Vagina (tissue), 2 donors: ENCODE measurements at places on chromosomes 13 and 19.

GRCh38 chr13:99214232-99214631 lies 13.6 kb downstream of the UBAC2 start:
- no peak for DNase-seq

DNA sequence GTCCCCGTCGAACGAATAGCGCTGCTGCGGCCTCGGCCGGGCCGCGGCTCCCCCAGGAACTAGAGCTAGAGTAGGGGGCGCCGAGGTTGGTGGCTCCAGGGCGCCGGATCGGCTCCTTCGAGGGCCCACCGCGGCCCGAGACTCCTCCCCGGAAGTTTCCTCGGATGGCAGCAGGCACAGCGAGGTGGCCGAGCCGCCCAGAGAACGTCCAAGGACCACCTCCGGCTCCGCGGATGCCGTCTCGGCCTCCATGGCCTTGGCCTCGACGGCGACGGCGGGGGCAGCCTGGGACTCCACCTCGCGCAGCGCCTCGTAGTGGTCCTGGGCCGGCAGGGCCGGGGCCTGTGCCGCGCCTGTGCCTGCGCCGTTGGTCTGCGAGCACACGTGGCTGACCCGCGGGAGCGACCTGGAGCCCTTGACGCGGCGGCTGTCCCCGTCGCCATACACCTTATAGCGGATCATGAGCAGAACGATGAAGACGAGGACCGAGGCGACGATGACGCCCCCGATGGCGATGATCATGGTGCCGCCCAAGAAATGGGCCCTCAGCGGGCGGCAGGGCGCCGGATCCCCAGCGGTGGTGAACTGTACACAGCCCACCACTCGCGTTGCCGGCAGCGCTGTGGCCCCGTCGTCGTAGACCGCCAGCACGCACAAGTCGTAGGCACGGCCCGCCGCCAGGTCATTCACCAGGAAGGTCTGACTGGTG lies 11.8 kb downstream of the IFNL1 start:
- DNase-seq: no peak

DNA sequence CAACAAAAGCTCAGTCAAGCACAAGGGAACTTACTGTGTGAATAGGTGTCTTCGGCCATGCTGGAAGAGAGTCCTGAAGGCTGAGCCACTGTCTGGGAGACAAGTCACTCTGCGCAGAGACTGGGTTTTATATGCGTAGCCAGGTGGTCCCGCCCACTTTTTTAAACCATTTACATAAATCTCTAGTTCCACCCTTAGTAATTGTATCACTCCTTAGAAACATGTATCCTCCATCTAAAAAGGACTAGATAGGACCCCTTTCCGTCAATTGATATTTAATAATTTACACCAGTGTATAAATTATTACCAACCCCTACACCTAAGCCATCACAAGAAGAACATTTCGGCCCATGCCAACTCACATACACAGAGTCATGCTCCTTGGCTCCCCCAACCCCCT lies at the start of gene DUXA:
Gene DUXA, minus strand, starts transcription at position 101 of the 400 bp plus-strand sequence. Its CDS starts 42 bp downstream, at position 59.
- DNase-seq: no peak

DNA sequence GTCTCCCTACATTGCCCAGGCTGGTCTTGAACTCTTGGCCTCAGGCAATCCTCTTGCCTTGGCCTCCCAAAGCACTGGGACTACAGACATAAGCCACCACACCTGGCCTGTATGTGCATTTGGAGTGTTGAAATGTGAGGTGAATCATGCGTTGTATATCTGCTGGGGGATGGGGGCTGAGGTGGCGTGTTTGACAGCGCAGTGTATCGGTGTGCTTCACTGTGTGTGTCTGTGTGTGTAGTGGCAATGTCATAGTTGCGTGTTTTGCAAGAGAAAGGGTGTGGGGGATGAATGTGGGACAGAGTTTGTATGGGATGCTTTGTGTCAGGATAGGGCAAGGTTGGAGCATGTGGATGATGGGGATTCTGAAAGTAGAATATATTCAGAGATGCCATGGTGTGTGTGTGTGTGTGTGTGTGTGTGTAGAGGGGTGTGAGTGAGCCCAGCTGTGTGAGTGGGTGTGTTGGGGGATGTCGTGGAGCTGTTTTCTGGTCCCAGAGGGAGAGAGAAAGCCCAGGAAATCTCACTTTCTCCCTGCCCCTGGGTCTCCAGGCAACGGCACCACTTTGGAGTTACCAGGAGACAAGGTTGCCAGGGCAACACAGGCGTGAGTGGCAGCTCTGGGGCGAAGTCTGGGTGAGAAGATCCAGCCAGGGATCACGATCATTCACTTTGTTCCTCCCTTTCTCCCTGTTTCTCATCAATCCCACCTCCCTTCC lies 1.1 kb upstream of the SWSAP1 start:
- no peak for DNase-seq

DNA sequence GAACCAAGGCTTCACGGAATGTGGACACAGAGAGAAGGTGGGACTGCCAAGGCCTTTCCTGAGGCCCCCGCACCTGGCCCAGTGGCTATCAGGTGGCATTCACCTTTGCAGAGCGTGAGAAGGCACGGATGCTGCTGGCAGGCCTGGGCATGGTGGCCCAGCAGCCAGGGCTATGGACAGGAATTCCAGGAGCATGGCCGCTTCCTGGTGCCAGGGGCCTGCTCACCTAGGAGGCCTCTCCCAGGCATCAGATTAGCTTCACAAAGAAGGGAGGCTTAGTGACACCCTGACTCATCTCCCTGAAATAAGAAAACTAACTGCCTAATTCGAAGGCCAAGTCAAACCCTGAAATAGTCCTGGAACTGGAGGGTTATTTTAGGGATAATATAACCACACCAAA lies 155.8 kb downstream of the TEX29 start:
- DNase-seq: no peak

DNA sequence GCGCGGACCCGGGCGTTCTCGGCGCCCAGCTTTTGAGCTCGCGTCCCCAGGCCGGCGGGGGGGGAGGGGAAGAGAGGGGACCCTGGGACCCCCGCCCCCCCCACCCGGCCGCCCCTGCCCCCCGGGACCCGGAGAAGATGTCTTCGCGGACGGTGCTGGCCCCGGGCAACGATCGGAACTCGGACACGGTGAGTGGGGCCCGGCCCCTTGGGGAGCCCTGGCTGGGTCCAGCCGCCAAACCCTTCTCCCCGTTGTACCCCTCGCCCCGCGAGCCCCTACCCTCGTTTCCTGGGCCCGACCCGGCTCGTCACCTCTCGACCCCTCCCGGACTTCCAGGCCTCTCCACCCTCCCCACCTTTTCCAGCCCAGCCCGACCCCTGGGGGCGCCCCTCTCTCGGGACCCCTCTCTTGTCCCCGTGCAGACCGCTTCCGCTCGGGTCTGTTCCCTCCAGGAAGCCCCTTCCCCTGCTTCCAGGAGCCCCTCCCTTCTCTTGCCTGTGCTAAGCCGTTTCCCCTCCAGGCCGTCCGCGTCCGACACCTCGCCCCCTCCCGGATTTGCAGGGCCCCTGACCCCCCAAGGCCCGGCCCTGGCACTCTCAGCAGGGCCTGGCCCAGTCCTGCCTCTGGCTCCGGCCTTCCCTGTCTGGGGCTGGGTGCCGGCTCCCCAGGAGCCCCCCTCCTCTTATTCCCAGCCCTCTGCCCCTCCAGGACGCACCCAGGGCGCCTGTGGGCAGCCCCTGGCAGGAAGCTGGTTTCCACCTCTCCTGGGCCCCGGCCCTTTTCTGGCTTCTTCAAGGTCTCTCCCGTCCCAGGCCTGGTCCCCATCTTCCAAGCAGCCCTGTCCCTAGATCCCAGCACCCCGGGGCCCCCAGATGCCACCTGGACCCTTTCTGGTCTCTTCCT lies 632 bp downstream of the MARK4 start:
- no peak for DNase-seq

GRCh38 chr13:114115796-114116195 lies 16.6 kb downstream of the RASA3 start:
- no peak for DNase-seq

DNA sequence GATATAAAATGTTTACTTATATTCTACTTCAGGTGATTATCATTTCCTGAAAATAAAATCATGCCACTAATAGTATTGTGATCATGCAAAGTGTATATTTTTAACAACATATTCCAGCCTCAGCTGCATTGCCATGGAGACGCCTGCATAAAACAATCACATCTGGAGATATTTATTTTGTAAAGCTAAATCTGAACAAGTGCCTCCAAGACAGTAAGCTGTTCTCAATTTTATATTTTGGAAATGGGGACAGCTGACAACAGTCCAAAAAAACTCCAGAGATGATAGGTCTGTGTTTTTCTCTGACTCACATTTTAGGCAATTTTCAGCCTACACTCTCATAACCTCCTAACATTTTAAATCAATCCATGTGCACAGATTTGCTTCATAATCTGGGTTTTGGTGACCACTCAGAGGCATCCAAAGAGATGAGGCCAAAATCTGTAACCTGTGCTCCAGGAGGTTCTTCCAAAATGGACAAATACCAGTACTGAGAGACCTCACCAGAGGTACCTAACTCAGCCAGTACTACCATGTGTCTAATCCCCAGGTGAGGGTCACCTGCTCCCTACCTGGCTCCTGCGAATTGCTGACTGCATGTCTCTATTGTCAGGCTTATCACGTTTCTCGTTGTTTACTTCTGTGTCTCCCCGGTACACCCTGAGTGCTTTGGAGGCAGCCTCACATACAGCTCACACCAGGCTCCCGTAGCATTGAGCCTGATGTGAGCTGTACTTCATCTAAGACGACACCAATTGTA lies 62.7 kb downstream of the COL4A1 start:
- peak; percentile 84 for DNase-seq

DNA sequence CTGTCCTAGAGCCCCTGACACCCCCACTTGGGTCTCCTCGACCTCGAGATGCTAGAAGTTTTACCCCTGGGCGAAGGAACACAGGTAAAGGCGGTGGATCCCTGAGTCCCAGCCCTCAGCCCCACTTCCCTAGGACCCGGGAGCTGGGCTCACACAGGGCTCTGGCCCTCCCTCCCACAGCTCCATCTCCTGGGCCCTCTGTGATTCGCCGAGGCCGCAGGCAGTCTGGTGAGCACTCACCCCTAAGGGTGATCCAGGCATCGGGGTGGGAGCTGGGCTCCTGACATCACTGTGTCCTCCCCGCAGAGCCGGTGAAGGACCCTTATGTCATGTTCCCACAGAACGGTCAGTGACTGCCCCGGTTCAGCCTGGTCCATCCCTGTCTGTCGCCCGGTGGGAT lies 8.3 kb downstream of the PLEKHG2 start:
- DNase-seq: no peak

GRCh38 chr13:33174491-33174890 lies 111.1 kb downstream of the STARD13 start:
- no peak for DNase-seq

GRCh38 chr19:44552324-44552723 lies 22.8 kb upstream of the CEACAM20 start:
- no peak for DNase-seq

- no peak for DNase-seq
Measured at GRCh38 chr13:22915442-22916082, 265.2 kb upstream of the SGCG start.

DNA sequence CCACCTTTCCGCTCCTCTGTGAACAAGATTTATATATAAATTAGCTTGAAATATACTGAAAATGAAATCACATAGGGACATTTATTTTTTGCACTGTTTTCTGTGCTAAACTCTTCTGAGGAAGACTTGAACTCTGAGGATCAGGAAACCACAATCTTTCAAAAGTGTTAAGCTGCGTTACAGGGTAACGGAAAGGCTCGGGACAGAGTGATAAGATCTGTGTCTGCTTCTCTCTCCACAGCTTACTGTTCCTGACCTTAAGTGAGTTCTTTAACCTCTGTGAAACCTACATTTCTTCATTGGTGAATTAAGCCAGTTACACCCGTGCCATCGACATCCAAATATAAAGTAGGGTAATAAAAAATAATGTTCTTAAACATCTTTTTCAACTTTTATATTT lies 38.9 kb downstream of the DACH1 start:
- DNase-seq: no peak

DNA sequence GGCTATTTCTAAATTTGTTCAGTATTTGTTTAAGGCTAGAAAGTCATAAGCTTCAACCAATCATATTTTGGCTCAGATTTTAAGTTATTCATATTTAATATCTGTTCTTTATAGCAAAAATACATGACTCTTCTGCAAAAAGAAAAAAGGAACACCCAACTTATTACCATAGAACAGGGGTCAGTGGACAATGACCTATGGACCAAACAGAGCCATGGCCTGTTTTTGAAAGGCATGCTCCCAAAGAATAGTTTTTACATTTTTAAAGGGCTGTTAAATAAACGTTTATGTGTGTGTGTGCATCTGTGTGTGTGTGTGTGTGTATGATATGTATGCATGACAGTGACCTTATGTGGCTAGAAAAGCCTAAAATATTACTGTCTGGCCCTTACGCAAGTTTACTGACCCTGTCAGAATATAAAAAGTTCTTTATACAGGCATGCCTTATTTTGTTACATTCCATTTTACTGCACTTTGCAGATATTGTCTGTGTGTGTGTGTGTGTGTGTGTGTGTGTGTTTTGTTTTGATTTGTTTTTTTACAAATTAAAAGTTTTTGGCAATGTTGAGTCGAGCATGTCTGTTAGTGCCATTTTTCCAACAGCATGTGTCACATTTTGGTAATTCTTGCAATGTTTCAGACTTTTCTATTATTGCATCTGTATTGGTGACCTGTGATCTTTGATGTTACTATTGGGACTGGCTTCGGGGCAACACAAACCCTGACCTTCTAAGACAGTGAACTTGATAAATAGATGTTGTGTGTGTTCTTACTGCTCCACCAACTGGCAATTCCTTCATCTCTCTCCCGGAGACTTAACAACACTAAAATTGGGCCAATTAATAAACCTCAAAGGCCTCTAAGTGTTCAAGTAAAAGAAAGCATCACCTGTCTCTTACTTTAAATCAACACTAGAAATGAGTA lies 22.0 kb downstream of the KLF12 start:
- no peak for DNase-seq

GRCh38 chr19:48933382-48933932 lies at the start of gene DHDH:
Gene DHDH, plus strand, starts transcription at chr19:48933699. Its CDS starts 23 bp downstream, at chr19:48933722.
- DNase-seq: no peak

- no peak for DNase-seq
Measured at GRCh38 chr13:110132225-110132982, 174.6 kb downstream of the COL4A1 start.

DNA sequence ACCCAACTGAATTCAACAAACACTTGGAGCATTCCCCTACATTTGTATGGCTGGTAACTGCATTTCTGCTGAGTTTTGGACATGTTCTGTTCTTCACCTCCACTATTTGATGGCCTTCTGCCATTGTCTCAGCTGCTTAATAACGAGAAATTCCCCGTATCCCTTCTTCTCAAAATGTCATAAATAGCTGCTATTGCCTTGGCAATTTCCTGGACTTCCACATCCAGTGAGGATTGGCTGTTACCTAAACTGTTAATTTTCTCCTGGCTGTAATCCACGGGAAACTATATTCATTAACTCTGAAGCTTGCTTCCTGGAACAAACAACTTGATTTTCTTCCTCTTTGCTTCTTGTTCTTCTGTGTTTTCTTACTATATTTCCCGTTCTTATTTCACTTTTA lies 69.5 kb upstream of the TDRD3 start:
- no peak for DNase-seq
